ENCODE measurements at places on chromosomes 3 and 15.

DNA sequence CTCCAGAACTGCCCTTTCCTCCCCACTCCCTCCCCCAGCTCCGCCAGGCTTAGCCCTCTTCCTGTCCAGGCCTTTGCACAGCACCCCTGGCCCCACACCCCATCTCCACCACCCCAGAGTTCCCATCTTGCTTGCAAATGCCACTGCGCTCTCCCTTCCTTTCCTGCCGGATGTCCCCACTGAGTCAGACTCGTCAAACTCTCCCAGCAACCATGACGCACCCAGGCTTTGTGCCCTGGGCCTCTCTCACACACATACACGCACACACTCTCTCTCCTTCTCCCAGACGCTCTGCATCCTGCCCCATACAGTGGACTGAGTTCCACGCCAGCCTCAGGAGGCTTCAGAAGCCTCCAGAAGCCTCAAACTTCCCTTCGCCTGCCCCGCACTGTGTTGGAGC is 2.8 kb upstream of the CCDC9B start:
- DNase-seq: peak; percentile 47

- peak; percentile 28 for DNase-seq
Measured at GRCh38 chr15:85879334-85880163, 84.8 kb upstream of the KLHL25 start.

DNA sequence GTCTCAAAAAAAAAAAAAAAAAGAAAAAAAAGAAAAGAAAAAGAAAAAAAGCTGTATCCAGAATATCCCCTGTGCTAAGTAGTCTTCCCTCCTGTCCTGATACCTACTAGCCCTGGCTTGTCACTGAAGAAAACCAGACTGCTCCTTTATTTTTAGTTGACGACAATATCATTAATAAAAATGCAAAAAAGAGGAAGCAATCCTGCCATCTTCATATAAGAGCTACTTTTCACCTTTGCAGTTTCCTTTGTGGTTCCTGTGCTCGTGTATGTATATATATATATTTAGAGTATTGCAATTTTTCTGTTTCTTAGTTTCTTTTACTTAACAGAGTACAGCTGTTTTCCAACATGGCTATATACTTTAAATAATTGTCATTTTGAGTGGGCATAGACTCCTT is 13.6 kb downstream of the C3orf20 start:
- no peak for DNase-seq

GRCh38 chr3:194300382-194300758 is 50.8 kb downstream of the CPN2 start:
- peak; percentile 85 for DNase-seq

- no peak for DNase-seq
Measured at GRCh38 chr3:131018970-131019369, 7.7 kb downstream of the ASTE1 start.

GRCh38 chr15:28456476-28457395 is 76.0 kb downstream of the GOLGA8G start:
- DNase-seq: no peak

DNA sequence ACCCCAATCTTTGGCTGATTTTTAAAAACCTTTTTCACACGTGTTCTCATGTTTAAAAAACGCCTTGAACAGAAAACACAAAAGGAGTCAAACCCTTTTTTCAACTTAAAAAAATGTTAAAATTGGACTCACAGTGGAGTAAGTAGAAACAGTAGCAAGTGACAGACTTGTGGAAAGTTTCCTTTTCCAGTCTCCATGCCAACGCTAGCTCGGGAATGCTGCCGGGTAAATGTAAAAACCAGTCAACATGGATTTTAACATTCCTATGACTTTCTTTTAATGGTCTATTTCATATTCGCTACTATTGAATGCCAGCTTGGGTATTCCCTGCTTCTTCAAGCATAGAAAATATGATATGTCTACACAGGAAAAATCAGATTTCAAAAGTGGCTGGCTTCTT is 1.6 kb upstream of the PROK2 start:
- DNase-seq: no peak

- no peak for DNase-seq
Measured at GRCh38 chr15:40010686-40011085, 28.3 kb downstream of the SRP14 start.

DNA sequence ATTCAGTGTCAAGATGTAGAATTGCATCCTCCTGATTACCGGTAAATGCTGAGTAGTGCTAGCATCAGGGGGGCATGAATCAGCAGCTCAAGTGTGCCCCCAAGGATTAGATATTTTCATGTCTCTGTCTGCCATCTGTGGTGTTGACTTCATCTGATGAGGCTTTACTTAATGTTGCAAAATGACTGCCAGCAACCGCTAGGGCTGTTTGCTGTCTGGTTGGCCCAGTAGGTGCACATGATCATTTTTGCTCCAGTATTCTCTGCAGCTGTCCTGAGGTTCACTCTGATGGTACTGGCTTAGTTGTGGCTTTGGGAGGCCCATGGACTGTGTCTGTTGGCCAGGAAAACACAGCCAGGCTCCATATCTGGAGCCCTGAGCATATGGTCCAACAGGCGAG is 316.4 kb downstream of the SOX2 start:
- peak; percentile 37 for DNase-seq

GRCh38 chr3:45972534-45973402 is 22.9 kb downstream of the FYCO1 start:
- DNase-seq: peak; percentile 69

DNA sequence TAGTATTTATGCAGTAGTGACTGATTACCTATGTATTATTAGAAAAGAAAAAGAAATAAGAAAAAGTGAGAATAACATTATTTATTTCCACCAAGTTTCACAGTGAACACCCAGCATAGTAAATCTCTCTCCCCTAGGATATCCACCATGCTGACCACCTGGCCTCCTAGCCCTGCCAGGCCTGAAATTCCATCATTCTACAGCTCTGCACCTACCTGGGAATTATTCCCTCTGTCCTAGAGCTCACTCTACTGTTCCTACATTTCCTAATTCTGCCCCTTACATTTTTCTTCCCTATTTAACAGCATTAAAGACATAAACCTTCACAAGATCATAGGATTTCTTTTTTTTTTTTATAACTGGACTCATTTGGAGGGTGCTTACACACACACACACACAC is 525.3 kb upstream of the PPP2R3A start:
- no peak for DNase-seq

DNA sequence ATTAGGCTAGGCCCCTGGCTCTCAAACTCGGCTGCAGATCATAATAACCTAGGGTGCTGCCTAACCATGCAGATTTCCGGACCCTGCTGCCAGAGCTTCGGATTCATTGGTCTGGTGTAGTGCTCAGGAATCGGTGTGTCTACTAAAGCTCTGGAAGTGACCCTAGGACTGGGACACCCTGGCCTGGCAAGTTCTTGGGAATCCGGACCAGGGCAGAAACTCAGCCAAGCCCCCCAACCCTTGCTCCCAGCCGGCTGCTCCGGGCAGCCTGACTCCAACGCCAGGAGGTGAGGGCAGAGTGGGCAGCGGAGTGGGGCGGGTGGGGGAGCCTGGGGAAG is 23.0 kb downstream of the IGDCC3 start:
- no peak for DNase-seq

GRCh38 chr15:52200831-52201365 is 9.7 kb upstream of the GNB5 start:
- no peak for DNase-seq

GRCh38 chr15:100140527-100141308 is 201.1 kb downstream of the ADAMTS17 start:
- no peak for DNase-seq

DNA sequence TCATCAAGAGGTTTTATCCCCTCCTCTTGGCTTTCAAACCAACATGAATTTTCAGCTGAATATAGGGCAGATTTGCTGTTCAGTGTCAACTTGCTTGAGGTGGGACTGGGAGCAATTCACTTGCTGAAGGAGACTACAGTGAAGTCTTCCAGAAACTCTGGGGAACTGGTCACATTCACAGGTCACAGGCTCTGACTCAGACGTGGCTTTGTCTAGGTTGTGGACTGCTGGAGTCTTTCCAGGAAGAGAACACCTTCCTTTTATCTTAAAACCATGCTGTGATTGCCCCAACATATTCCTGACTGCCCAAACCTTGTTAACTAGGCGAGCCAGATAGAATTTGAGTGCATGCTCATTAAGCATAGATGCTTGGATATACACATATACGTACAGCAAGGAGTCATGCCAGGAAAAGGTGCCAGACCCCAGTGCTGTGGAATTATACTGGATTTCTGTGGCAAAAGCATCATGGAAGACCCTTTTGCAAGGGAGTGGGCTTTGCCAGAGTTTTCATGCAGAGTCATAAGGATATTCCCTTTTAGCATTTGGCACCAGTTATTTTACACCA is 399.1 kb upstream of the TBL1XR1 start:
- DNase-seq: peak; percentile 89

GRCh38 chr3:59116233-59116537 is 66.4 kb upstream of the CFAP20DC start:
- no peak for DNase-seq

DNA sequence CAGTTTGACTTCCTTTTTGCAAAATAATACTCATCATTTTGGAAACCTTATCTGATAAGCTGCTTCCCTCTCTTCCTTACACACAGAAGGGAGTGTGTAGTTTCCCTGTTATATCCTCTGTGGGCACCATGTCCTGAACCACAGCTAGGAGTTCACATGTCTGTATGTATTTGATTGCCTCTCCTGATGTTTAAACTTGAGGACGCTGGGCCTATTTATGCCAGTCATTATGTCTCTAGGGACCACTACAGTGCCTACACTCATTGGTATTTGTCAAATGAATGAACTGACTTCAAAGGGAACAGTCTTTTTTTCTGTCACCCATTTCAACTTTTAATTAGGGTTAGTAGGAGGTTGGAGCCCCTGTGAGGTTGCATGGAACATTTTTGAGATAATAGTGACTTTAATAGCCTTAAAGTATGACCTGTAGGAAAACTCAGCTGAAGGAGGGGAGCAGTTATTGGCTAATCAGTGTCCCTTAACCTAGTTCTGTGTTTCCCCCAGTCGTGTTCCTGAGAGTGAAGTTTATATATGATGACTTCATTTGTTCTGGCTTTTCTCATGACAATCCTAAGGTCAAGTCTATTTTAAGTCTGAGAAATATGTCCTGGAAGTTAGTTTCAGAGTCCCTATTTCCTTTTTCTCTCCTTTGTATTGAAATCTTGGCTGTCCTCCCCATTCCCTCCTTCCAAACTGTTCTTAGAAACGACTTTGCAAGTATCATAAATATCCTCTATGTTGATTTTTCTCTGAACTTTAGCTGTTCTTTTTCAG is 28.9 kb downstream of the PDE8A start:
- DNase-seq: no peak

- DNase-seq: no peak
Measured at GRCh38 chr15:81311752-81312464, 12.0 kb downstream of the STARD5 start.

GRCh38 chr3:64331605-64332004 is 106.3 kb upstream of the PRICKLE2 start:
- DNase-seq: peak; percentile 68

GRCh38 chr3:61702453-61702852 is 141.1 kb downstream of the PTPRG start:
- peak; percentile 49 for DNase-seq

DNA sequence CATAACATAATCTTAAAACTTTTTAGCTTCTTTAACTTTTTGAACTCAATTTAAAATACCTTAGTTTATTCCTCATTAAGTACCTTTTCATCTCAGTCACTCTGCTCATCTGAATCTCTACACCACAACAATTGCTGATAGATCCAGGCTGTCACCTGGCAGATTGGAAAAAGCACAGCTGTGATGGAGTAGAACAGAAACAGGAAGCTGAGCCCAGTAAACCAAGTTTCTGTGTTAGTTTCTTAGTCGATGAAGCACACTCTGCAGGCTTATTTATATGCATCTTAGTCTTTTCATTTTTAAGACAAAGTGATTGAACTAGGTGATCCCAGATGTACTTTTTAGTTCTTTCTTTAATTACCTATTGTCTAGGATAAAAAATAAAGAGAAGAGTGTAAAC is 1398.0 kb upstream of the ALCAM start:
- no peak for DNase-seq

- DNase-seq: peak; percentile 57
Measured at GRCh38 chr3:87771337-87772192, 287.2 kb downstream of the CGGBP1 start.

DNA sequence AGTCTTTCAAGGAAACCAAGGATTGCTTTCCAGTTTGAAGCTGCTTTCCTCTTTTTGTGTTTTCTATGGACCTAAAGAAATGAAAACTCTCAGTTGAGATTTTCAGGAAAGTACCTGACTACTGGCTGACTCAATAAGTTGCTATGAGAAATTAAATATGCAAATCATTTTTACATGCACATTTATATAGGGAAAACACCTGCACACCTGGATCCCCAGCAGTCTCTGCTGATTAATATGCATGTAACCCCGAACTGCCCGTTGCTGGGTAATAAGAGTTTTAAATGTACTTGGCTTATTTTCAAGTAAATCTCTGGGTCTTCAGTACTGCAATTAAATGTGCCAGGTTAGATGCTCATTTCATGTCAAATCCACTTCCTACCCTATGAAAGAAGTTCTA is 77.2 kb downstream of the KBTBD8 start:
- DNase-seq: no peak

DNA sequence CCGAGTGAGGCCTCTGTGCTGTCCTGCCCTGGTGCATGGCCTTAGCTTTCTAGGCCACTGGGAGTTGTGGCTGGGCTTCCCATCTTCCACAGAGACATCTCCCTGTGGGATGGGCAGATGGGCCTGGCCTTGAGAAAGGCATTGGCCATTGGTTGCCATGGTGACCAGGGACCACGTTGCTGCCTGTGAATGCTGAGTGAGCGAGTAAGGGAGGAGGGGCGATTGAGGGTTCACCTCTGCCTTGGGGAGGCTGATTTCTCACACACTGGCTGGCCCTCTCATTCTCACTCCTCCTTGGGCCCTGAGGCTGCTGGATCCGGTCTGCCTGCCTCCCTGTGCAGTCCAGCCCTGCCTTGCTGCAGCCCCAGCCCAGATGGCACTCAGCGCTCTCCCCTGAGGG is 26.4 kb upstream of the DOCK3 start:
- no peak for DNase-seq

DNA sequence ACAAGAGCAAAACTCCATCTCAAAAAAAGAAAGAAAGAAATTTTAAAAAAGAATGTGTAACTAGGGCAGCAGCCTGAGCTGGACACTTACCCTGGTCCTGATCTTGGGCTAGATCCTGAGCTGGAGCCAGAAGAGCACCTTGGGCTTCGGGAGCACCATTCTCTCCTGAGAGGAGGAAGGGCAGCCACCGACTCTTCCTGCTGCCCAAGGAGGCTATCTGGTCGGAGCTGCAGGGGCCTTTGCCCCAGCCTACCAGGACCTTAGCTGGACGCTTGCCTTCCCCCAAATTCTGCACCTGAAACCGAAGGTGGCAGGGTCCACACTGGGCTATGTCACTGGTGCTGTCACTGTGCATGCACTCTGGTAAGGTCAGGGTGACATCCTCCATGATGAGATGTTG is 6.9 kb upstream of the CAMKV start:
- no peak for DNase-seq

DNA sequence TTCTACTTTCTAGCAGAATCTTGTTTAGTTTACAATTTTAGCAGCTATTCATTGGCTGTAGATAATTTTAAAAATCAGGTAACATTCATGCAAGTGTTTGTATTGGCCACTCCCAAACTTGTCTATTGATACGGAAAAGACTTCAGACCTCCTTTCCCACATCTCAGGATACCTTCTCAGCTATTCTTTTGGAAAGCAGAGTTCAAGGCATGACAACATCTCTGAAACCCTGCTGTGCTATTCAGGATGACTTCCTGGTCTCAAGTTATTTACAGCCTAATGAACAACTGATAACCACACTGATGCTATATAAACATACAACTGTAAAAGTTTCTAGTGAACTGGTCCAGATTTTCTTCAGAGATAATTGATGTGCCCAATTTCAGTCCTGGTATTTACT is 55.8 kb downstream of the DZIP3 start:
- no peak for DNase-seq
